ENCODE measurements at places on chromosomes 2 and 18.

DNA sequence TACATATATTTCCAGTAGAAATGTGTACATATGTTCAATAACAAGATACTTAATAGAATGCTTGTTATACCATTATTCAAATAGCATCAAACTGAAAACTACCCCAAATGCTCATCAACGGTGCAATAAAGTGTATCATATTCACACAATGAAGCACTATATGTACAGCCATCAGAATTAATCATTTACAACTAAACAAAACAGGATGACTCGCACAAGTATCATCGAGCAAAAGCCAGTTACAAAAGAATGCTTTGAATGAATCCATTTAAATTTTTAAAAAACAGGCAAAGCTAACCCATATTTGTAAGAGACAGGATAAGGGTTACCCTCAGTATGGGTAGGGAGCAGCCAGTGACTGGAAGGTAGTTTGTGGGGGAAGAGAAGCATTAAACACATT is 132.8 kb upstream of the PDE1A start:
- DNase-seq, result no peak

DNA sequence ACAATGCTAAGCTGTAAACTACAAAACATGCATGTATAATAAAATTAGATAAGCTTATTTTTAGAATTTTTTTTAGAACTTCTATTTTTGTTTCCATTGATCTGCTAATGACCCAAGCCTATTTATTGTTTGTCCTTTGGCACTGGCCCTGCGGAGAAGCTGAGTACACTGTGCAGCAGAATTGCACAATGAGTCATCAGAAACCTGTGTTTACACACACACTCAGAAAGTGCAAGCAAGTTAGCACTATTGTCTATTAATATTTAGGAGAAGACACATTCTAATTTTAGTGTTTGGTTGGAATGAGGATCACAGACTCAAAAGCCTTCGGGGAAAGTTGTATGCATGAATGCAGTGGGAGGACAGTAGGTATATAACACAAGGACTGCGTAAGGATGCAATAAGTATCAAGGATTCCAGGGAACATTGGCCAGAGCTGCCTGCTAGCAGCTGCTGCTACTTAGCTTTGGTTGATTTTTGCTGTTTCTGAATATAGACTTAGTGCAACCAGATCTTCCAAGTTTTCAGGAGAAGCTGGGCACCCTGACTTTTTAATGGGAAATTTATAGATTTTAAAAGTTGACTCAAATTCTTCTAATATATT is 128.2 kb downstream of the KCNH7 start:
- DNase-seq, result no peak

DNA sequence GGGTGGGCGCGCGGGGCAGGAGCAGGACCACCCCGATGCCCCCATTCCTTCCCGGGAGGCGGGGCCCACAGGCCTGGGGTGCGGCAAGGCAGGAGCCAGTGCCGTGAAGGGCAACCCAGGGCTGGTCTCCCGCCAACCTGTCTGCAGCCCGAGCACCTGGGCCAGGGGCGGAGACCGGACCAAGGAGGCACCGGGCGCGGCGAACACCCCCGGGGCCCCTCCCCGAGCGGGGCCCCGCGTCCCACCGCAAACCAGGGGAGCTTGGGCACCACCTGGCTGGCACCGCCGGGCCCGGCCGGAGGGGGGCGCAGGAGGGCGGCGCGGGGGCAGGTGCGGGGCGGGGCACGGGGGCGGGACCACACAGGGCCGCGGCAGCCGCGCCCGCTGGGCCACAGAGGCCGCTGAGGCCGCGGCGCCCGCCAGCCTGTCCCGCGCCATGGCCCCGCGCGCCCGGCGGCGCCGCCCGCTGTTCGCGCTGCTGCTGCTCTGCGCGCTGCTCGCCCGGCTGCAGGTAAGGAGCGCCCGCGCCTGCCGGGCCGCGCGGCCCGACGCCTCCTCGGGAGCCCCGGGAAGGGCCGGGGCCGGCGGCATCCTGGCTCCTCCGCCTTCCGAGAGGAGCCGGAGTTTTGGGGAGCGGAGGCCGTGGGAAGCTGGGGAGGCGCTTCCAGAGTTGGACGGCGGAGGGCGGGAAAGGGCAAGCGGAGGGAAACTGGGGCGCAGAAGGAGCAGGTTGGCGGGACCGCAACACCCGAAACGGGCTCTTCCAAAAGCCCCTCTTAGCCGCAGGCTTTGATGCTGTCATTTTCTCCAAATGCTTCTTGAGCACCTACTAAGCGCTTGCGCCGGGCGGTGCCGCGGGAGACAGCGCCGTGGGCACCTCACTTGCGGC is at the start of gene TNFRSF11A:
TSS of gene TNFRSF11A (plus strand) at position 394 of the 889 bp plus-strand sequence. CDS start at position 437, 43 bp downstream.
- DNase-seq, result no peak

- DNase-seq, result no peak
Observed at GRCh38 chr2:64644458-64645382, 9.0 kb downstream of the SERTAD2 start.

DNA sequence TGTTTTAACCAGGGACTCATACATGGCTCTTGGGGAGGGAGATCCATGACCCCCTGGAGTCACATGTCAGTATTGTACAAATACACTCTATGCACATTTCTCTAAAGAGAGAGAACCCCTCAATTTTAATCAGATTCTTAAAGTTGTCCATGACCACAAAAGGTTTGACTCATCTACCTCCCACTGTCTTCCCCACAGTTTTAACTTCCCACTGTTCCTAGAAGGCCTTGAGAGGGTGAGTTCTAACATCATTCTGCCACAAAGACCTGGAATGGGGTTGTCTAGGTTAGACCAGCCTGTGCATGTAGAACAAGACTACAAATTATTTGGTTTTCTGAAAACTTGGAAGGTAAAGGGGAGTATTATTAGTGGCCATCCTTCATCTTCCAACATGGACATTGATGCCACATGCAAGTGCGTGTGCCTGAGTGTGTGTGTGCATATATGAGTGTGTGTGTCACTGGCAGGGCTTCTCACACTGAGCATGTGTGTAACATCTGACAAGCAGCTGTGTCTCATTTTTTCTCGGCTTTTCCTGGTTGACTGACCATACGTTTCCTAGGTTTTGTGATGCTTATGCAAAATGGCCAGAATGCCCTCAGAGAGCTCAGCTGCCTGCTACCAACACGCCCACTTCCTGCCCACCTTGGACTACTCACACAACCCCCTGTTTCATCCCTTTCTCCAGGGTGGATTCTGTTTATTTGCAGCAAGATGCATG is 94.6 kb upstream of the LGALSL start:
- DNase-seq, result no peak

DNA sequence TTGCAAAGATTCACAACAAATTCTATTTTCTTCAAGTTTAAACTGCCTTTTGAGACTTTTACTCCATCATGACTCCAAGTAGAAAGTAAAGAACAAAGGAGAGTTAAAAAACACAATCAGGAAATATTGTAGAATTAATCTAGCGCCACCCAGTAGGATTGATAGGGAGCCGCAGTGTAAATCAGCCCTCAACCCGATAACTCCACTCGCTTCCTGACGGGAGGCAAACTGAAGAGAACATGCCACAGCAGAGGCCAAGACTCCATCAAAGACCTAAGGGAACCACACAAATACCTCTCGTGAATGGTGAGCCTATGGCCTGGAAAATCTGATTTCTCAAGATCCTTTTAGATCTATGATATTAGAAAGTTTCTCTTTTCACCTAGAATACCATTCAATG is 319.0 kb downstream of the STK39 start:
- DNase-seq, result no peak

- DNase-seq, result no peak
Observed at GRCh38 chr18:79572848-79573451, 106.7 kb upstream of the CTDP1 start.

- no peak for DNase-seq
Observed at GRCh38 chr2:107024269-107024668, 138.3 kb upstream of the ST6GAL2 start.

- no peak for DNase-seq
Observed at GRCh38 chr18:31049189-31049588, 6.6 kb upstream of the DSC3 start.

GRCh38 chr2:190482451-190482850 is 52.1 kb downstream of the NEMP2 start:
- DNase-seq, result no peak

- no peak for DNase-seq
Observed at GRCh38 chr2:20917719-20918572, 95.0 kb upstream of the LDAH start.

- no peak for DNase-seq
Observed at GRCh38 chr18:79693561-79694205, 14.1 kb downstream of the CTDP1 start.

- no peak for DNase-seq
Observed at GRCh38 chr2:150120326-150120955, 367.0 kb downstream of the RND3 start.

DNA sequence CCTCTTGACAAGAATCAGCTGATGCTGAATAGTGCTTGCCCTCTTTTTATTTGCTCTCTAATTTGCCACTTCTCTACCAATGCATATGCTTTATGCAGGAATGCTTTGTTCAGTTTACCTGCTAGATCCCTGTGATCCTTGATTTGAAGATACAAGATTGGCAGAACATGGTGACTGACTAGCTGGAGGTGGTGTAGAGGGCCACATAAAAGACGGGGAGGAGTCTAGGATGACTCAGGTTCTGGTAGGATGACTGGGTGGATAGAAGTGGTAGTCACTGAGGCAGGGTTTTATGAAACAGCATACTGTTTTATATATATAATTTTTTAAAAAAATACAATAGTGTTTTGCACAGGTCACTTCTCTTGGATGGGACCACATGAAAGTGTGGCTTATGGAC is 6.3 kb upstream of the ADGRF3 start:
- DNase-seq, result no peak

GRCh38 chr2:237697586-237698357 is 70.4 kb downstream of the LRRFIP1 start:
- no peak for DNase-seq

DNA sequence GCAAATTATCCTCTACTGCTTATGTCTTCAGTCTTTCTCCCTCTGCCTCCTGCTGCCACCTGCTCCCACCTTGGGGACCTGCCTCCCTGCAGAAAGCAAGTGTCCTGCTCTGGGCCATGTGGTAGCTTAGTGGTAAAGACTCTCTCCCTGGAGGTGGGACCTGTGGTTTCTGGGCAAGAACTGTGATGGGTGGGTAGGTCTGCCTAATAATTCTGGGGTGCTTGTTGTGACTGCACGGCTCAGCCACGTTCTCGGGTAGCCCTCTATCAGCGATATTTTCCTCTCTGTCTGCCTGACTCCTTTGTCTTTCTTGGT is 16.4 kb upstream of the CD28 start:
- DNase-seq, result no peak

DNA sequence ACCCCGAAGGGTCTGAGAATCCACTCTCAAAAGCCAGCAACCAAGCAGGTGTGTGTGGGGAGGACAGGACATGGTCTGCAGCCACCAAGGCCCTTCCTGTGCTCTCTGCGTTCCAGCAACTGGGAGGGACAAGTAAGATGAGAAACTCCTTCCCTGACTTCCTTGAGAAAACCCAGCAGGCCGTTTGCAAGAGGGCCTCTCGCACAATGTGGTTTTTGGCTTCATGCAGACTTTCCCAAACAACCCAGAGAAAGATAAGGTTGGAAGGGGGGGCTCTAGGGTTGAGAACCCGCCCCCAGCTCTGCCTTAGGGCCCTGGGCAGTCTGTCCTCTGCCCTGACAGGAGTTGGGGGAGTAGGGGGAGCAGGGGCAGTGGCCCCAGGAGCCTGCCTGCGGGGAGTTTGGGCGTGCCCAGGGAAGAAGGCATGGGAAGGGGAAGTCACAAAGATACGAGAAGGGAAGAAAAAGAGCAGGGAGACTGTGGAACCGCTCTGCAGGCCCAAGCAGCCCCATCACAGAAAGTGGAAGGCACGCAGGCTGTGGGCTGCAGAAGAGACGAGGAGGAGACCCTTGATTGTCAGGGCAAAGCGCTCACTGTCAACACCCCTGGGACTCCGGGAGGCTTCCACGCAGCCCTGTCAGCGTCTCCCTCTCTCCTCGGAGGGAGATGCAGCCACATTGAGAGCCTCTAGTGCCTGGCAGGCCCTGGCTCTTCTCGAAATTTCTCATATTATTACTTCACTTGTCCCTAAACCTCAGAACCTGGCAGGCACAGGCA is 99.8 kb downstream of the SMAD7 start:
- DNase-seq, result no peak

DNA sequence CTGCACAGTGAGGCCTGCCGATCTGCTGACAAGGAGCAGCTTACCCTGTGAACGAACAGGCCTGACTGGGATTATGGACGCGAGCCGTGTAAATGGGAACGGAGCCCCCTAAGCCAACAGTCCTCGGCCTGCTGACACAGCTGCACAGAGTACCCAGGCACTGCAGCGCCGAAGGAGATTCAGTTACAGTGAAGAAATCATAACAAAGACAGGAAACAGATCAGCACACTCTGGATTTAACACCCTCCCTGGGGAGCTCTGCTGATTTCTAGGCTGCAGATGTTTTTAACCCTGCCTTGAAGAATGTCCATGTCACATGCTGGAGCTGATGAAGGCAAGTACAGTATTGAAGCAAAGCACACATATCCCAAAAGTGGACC is 43.4 kb downstream of the COLEC12 start:
- DNase-seq, result no peak

- DNase-seq, result no peak
Observed at GRCh38 chr18:57433934-57434535, 1.1 kb upstream of the ONECUT2 start.

GRCh38 chr2:156077041-156077742 is 255.3 kb downstream of the NR4A2 start:
- no peak for DNase-seq

DNA sequence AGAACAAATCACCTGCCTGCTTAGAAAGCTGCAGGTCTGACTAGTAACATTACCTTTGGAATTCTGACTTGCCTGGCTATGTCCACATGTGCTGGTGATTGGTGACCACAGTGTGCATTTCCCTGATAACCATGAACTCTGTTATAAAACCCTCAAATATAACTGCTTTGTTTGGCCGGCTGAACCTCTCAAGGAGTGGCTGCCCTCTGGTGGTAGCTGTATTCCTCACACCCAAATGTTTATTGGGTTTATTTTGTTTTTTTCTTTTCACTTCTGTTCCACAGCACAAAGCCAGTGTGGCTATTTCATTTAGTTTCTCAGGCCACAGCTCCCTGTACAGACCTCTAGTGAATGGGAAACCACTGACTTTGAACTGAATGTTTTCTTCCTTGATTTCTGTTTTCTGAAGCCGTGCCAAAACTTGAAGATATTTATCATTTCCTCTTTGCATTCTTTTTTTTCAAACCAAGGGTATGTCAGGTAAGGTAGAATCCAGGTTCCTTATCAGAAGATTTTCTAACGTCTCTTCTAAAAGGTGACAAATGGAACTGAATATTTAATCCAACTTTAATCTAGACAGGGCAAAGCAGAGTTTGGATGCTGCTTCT is 549.0 kb upstream of the VRK2 start:
- no peak for DNase-seq

GRCh38 chr2:164905307-164905706 is 50.0 kb downstream of the SLC38A11 start:
- no peak for DNase-seq

GRCh38 chr2:101112772-101113157 is 38.4 kb downstream of the TBC1D8 start:
- no peak for DNase-seq

DNA sequence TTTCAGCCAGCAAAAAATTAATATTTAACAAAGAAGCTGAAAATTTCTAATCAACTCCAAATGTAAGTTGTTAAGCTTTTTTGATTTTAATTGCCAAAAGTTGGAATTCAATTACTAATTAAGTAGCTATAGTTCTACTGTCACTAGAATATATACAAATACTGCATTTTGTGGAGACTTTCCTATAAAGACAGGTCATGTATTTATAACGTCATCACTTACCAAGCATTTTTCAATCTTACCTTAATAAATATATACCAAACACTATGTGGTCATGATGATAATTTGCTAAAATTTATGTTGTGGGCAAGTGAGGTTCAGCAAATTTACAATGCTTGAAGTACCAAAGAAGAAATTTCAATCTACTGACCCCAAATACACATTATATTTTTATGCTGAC is 24.2 kb upstream of the TMEFF2 start:
- no peak for DNase-seq

- no peak for DNase-seq
Observed at GRCh38 chr2:25041307-25041927, 459 bp upstream of the EFR3B start.
